Fibroblast of skin of left biceps (primary cell): ENCODE measurements at places on chromosomes 3 and 15.

- no peak for DNase-seq
Measured at GRCh38 chr15:63532307-63532744, 27.9 kb downstream of the USP3 start.

- DNase-seq, result no peak
Measured at GRCh38 chr3:86989611-86990010, 1.3 kb downstream of the VGLL3 start.

GRCh38 chr3:71872256-71872655 is 87.3 kb upstream of the PROK2 start:
- no peak for DNase-seq

- DNase-seq, result peak; percentile 89
Measured at GRCh38 chr3:58471025-58471887, 20.6 kb upstream of the KCTD6 start.

- peak; percentile 84 for DNase-seq
Measured at GRCh38 chr15:25784876-25785640, 78.1 kb downstream of the ATP10A start.

- DNase-seq, result no peak
Measured at GRCh38 chr3:30614943-30615342, 8.5 kb downstream of the TGFBR2 start.

GRCh38 chr3:168925568-168925967 is 737.9 kb downstream of the MECOM start:
- no peak for DNase-seq

DNA sequence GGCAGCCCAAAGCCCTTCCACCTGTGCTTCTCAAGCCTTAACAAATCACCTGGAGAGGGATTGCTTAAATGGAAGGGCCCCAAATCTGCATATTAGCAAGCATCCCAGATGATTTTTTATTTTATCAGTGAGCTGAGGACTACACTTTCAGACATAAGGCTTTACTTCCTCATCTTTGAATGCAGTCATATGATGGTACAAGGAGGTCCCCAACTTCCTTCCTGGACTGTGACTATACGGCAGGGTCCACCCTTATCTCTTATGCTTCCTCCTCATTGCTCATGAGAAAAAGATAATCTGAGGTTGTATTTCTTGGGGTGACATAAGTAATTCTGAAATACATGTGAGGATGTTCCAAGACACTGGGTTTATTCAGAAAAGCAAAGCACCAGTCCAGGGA is 13.7 kb upstream of the HEG1 start:
- no peak for DNase-seq

DNA sequence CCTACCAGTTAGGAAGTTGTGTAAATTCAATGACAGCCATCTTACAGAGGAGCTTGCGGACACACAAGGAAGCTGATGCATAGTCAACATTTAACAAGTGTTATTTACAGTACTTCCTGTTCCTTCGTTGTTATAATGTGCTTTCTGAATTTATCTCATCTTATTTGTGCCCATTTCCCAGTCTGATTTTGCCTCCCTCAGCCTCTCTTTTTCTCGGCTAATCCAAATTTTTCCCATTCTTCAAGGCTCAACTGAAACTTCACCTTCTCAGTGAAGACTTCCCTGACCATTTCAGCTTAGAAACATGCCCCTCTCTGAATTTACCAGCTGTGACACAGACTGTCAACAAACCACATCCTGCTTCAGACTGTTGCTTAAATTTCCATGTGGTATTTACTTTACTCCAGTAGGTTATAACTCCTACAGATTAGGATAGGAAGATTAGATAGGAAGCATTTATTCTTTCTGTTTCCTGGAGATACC is 55.7 kb upstream of the CP start:
- DNase-seq, result peak; percentile 31

DNA sequence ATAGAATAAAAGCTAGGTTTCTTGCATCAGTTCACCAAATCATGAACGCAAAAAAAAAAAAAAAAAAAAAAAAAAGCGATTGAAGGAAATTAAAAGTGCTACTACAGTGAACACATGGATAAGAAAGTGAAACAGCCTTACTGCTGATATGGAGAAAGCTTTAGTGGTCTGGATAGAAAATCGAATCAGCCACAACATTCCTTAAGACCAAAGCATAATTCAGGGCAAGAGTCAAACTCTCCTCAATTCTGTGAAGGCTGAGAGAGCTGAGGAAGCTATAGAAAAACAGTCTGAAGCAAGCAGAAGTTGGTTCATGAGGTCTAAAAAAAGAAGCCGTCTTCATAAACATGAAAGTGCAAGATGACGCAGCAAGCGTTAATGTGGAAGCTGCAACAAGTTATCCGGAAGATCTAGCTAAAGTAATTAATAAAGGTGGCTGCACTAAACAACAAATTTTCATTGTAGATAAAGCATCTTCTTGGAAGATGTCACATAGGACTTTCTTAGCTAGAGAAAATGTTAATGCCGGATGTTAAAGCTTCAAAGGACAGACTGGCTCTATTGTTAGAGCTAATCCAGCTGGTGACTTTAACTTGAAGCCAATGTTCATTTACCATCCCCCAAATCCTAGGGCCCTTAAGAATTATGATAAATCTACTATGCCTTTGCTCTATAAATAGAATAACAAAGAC is 19.2 kb downstream of the P3H2 start:
- peak; percentile 55 for DNase-seq

- DNase-seq, result no peak
Measured at GRCh38 chr3:173275740-173276139, 121.8 kb upstream of the NLGN1 start.
